ENCODE measurements at places on chromosomes 7 and 10. TPM values are rescaled to one million over a fixed set of nuclear protein-coding genes. Genes with fewer than 3 reads are reported as not detected.
A peak's percentile ranks its signal among the peaks of the same experiment; 100 is the strongest.

DNA sequence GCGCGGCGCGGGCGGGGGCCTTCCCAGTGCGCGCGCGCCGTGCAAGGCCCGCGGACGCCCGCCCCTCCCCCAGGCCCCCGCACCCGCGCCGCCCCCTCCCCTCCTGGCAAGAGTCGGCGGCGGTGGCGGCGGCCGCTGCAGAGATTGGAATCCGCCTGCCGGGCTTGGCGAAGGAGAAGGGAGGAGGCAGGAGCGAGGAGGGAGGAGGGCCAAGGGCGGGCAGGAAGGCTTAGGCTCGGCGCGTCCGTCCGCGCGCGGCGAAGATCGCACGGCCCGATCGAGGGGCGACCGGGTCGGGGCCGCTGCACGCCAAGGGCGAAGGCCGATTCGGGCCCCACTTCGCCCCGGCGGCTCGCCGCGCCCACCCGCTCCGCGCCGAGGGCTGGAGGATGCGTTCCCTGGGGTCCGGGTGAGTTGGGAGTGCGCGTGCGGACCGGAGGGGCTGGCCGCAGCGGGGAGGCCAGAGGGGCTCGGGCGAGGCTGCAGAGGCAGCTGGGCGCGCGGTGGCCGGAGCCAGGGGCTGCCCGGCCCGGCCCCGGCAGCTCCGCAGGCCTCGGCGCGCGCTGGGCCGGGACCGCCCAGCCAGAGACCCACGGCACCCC lies at the start of gene BMPR1A:
BMPR1A (plus strand) TSS at position 109 of the 602 bp plus-strand sequence. CDS start 119,400 bp downstream, outside the sequence.
- DNase-seq: no peak

GRCh38 chr7:24926623-24927524 lies 53.1 kb downstream of the OSBPL3 start:
- no peak for DNase-seq

GRCh38 chr7:81769891-81770727 lies at the start of gene HGF:
HGF (minus strand) TSS chr7:81770047; CDS start chr7:81769971, 76 bp downstream.
- DNase-seq: peak; percentile 58

DNA sequence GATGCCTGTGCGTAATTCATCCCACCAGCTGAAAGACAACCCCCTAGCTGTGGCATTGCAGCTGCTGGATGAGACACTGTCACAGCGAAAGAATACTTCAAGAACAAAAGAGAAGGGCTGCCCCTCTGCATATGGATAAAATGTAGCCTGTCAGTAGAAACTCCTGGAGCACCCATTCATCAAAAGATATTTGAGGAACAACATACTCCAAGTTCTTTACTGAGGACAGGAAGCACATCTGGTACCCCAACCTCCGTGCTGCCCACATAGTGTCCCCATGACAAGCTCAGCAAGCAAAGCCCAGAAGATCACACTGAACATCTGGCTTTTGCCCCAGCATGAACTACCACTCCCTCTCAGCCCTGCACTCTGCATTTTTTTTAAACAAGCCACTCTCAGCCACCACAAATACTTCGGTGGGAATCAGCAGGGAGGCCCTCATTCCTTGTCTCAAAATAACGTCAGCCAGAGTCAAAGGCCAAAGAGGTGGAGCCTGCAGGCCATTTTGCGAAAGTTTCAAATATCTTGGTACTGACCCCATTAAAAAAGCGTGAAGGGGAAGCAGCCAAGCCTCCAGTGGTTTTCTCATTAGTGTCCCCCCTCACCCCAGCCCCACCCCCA lies 1.7 kb downstream of the CREB3L2 start:
- DNase-seq: peak; percentile 47

DNA sequence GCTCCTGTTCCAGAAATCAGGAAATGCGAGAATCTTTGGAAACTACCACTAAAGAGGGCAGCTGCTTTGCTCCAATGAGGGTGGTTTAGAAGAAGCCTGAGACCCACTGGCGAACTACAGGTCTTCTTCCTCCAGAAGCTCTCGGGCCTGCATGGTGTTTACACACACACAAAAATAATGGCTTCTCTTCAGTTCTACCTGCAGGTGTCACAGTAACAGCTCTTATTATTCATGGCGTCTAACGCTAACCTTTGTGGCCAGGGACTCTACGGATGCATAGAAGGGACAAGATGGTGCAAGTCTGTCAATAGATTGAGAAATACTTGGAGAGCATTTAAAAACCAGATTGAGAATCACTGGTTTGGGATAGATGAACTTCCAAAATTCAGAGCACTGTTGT lies 22.4 kb downstream of the GPR141 start:
- DNase-seq: no peak

DNA sequence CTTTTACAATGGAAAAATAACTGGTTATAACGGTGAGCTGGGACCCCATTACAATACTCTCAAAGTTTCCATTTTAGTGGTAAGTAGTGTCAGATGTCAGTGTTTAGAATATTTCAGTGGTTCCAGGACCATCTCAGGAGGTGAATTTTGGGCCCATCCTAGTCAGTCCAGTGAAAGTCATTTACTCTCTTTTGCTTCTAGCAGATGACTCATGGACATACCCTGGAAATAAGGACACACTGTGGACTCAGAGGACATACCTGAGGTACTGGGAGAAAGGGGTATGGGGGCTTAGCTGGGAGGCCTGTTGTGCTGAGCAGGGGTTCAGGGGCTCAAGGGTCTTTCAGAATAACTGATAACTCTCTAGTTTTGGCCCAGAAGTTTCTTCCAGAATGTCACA lies 618 bp upstream of the GIMAP4 start:
- DNase-seq: no peak

GRCh38 chr10:79348640-79348988 lies 1.3 kb downstream of the PPIF start:
- no peak for DNase-seq

GRCh38 chr10:98141484-98142073 lies 7.1 kb downstream of the R3HCC1L start:
- DNase-seq: no peak

DNA sequence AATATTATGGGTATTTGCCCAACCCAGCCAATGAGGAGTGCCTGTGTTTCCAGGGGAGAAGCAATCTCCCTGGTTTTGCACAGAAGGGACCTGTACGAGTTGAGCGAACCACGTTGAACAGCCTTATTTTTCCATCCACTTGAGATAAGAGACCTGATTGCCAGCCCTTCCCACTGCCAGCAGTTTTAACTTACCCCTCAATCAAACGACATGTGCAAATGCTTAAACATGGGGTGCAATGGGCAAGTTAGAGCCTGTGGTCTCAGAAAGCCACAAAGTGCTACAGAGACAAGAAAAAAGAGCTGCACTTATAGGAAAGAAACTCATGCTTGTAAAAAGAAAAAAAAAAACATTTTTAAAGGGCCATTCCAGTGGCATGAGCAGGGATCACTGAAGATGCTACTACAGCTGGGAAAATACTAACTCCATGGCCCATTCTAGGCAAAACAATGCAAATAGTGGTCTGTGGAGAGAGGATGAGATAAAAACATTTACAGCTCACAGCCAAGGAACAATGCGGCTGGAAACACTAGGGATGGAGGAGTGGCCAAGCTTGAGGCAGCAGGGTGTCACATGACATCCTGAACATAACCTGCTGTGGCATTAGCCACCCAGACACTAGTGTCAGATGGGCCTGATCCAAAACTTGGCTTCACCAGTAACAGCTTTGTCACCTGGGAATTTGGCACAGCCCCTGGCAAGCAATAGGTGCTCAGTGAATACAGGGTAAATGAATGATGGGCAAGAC lies 162.8 kb downstream of the ELMO1 start:
- no peak for DNase-seq

DNA sequence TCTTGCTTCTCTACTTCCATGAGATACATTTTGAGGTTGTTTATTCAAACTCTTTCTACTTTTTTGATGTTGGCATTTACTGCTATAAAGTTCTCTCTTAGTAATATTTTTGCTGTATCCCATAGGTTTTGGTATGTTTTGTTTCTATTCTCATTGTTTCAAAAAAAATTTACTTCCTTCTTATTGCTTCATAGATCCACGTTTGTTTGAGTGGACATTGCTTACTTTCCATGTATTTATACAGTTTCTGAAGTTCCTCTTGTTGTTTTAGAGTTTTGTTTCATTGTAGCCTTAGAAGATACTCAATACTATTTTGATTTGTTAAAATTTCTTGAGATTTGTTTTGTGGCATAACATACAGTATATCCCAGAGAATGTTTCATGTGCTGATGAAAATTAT lies 13.7 kb downstream of the TAS2R40 start:
- no peak for DNase-seq

- DNase-seq: no peak
Measured at GRCh38 chr7:127872122-127872521, 159.1 kb downstream of the LRRC4 start.

GRCh38 chr10:103280506-103280905 lies 3.6 kb downstream of the INA start:
- DNase-seq: no peak

DNA sequence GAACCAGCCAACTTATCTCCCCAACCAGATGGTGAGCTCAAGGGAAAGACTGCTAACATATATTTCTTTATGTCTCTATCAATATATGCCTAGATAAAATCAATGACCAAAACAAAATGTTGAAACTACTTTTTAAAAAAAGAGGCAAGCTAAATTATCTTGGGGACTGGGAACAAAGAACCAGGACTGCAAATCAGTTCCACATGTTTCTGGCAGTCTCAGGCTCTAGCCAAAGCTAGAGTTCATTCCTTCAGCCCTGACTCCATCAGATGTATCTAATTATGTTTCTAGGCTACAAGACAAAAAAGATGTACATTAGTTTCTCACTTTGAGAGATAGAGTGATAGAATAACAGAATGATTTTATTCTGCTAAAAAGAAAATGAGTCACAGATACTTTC lies 1290.3 kb upstream of the SORCS1 start:
- no peak for DNase-seq

DNA sequence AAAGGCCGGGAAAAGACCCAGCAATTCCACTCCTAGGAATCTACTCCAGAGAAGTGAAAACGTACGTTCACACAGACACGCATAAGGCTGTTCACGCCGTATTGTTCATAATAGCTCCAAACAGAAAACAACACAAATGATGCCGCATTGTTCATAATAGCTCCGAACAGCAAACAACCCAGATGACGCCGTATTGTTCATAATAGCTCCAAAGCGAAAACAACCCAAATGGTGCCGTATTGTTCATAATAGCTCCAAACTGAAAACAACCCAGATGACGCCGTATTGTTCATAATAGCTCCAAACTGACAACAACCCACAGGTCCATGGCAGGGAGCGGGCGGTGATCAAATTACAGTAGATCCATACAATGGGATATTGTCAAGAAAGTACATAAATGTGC lies 85.2 kb upstream of the DNAAF5 start:
- DNase-seq: no peak

GRCh38 chr10:121624836-121625486 lies 26.7 kb upstream of the FGFR2 start:
- no peak for DNase-seq

GRCh38 chr10:64156166-64156565 lies 635.0 kb downstream of the REEP3 start:
- no peak for DNase-seq

The OR6V1 gene
- not detected for polyA plus RNA-seq

The EIF3A gene
- polyA plus RNA-seq: 120 TPM

The HNRNPA2B1 gene
- polyA plus RNA-seq: 515 TPM

The SEMA3E gene
- 0.09 TPM for polyA plus RNA-seq

The ZNF273 gene
- polyA plus RNA-seq: 3.0 TPM

The CTAGE8 gene
- not detected for polyA plus RNA-seq

The NOS3 gene
- polyA plus RNA-seq: 5.0 TPM

The CFTR gene
- not detected for polyA plus RNA-seq

The GJD4 gene
- not detected for polyA plus RNA-seq

The ACTL6B gene
- not detected for polyA plus RNA-seq

Data from psoas muscle (tissue), 8 donors.